NCI-H446 (cell line): ENCODE measurements at places on chromosomes 12 and 14.

GRCh38 chr12:121224591-121224990, 14.7 kb downstream of the P2RX4 start:
- DNase-seq, result no peak

- no peak for DNase-seq
These were observed 50.8 kb upstream of the POC1B start for GRCh38 chr12:89576572-89577220.

DNA sequence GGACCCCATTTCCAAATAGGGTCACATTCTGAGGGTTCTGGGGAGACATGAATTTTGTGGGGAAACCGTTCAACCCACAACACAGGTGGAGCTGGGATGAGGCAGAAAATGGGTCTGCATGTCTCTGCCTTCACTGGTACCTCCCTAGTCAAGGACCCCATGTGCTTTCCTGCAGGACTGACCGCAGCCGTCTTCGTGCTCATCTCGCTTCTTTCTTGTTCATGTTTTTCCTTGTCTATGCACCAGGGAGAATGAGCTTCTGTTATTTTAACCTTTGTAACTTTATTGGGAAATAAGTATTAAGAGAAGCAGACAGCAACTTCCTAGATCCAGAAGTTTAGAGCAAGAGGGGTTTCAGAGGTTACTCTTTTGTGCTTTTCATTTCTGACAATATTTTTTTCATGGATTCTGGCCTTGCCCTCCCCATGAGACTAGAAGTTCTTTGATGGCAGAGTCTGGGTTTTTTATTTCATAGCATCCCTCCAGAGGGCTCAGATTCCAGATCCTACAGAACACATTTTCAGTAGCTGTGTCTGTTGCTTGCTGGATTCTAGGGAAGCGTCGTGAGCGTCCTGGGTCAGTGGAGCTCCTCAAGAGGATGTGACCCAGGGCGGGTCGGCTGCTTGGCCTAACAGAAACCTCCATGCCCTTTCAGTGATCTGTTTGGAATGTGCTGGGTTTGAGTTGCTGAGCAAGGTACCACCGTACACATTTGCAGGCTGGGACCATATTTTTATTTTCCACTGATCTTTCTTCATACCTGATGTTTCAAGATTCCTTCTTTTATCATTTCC, 104.2 kb downstream of the ADGRD1 start:
- DNase-seq, result no peak

DNA sequence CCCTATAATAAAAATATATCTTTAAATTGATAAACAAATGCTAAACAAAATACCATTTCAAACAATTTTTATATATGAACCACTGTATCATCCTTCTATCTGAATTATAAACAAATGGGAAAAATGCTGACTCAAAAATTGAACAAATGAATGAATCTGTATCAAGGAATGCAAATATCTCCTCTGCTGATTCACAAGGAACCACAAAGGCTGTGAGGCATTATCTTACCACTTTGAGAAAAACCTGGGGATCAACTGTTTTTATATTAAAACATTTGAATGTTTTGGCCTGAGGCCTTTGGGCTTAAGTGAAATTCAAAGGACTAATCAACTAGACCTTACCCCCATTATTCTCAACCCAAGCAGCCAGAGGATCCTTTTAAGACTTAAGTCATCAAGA, 86.3 kb downstream of the EML5 start:
- DNase-seq, result no peak

DNA sequence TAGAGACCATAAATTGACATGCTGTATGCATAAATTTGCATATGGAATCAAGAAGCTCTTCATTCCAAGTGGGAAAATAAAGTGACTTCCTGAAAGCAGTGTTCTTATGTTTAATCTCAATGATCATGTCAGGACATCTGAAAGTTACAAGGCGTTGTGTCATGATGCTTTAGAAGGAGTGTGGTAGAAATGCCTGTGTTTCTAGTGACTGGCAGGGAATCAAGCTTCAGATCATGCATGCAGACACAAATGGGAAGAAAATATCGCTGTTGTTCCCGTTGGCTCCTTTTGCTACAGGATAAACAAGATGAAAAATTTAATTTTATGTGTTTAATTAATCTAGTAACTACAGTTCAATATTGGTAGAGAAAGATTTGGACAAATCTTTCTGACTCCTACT, 298.1 kb upstream of the SYT1 start:
- DNase-seq, result peak; percentile 12

DNA sequence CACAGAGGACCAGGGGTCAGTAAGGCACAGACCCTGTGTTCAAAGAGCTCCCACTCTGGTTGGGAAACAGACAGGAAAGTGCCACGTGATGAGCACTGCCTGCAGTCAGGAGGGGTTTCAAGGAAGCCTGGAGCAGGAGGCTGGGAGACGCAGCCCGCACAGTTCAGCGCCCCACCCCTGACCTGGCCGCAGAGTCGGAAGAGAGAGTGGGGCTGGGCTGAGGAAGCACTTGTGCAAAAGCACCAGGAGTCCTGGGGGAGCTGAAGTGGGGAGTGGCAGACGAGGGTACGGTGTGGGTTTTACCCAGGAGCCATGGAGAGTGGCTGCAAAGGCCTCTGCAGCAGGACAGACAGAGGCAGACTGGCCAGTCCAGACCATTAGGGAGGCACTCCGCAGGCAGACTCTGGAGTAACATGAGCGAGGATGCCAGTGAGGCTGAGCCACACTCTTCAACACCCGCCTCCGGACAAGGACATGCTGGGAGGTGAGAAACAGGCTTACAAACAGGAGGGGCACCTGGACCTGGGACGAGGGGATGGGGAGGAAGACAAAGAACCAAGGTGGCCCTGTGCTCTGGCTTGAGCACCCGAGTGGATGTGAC, 85.7 kb upstream of the GPR68 start:
- no peak for DNase-seq

GRCh38 chr12:65860600-65860999, 36.3 kb downstream of the HMGA2 start:
- no peak for DNase-seq
